PC-9 (cell line): ENCODE measurements at places on chromosomes 2 and 18.

- no peaks in the 10 kb centered on the region for H3K27me3 ChIP-seq
- peak; percentile 53 for DNase-seq
- no peak overlapping the region for H3K27ac ChIP-seq
Observed at GRCh38 chr2:71713581-71714580, 260.5 kb downstream of the DYSF start.

DNA sequence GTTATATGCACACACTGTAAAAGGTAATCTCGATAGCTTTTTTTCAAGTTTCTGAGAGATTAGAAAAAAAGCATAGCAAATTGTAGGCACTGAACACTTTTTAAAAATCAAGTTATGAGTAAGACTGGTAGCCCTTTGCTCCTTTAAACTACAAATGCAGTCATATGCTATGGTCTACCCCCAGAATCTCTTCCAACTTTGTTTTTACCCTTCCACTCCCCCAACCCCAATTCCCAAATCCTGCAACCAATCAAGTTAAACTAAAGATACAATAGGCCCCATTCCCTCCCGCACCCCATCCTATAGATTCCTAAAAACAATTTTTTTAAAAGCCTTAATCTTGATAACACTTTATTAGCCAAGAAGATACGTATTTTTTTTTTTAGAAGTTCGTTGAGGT is 752 bp upstream of the BAZ2B start:
- H3K4me3 ChIP-seq: peak overlapping the region; percentile 71; the same call in 1 of the 2 replicates
- H3K36me3 ChIP-seq: no peaks in the 10 kb centered on the region
- peaks cover 19% of the 10 kb centered on the region for H3K4me1 ChIP-seq
- no peak overlapping the region for H3K27ac ChIP-seq

DNA sequence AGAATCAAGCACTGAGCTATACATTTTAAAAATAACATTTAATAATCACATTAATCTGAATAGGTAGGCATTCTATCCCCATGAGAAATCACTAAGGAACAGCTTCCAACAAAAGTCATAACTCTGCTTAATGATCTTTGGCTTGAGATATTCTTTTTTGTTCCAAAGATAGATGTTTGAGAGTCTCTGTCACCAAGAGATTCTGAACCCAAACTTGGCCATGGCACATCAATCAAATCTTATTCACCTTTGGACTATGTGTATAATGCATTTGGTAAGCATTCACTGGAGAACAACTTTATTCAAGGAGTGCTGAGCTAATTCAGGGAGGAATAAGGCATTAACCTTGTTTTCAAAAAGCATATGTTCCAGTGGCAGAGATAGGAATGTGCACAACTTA is 743.3 kb downstream of the SLC4A3 start:
- no peaks in the 10 kb centered on the region for H3K36me3 ChIP-seq
- H3K4me3 ChIP-seq: no peak overlapping the region
- H3K27ac ChIP-seq: no peak overlapping the region
- no peak for DNase-seq
- H3K27me3 ChIP-seq: no peaks in the 10 kb centered on the region

DNA sequence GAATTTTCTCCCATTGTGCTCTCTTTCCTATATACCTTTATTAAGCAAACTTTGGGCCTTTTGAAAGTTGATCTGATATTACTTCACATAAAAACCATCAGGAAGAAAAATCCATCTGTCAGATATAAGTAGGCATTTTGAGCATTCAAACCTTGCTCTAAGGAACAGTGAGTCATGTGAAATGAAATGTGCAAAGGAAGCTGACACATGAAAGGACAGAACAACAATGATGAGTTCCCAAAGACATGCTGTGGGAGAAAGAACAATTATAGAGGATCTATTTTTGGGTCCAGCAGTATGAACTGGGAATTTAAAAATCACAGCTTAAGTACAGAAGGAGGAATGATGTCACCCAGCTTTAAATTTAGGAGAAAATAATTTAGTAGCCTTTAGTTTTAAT is 18.1 kb downstream of the CALCRL start:
- H3K4me3 ChIP-seq: no peak overlapping the region
- H3K4me1 ChIP-seq: no peaks in the 10 kb centered on the region
- no peaks in the 10 kb centered on the region for H3K36me3 ChIP-seq
- no peak for DNase-seq
- H3K27ac ChIP-seq: no peak overlapping the region
- no peaks in the 10 kb centered on the region for H3K27me3 ChIP-seq

DNA sequence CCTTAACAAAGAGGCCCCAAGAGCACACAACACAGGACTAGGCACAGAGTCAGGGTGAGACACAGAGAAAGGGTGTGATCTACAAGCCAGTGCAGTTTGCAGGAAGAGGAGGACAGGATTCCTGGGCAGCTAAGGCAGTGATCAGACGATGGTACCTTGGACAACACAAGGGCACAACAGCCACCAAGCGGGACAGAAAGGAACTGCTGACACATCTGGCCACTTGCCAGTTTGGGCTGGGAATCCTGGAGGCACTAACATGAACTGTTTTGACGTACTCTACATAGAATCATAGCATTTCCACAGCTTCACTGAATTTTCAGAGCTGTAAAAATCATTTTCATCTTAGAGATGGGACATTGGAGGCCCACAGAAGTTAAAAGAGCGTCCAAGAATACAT is 221.5 kb upstream of the SLC35G4 start:
- H3K27ac ChIP-seq: no peak overlapping the region
- H3K4me1 ChIP-seq: no peaks in the 10 kb centered on the region
- peak; percentile 43 for DNase-seq
- peaks cover 24% of the 10 kb centered on the region; the same call in 1 of the 2 replicates for H3K27me3 ChIP-seq
- no peak overlapping the region for H3K4me3 ChIP-seq
